IMR-90 (cell line): ENCODE measurements at places on chromosomes 2 and 18. TPM values are rescaled to one million over a fixed set of nuclear protein-coding genes. Genes with fewer than 3 reads are reported as not detected.

- no peak for DNase-seq
Observed at GRCh38 chr2:69731147-69731970, 10.6 kb upstream of the ANXA4 start.

DNA sequence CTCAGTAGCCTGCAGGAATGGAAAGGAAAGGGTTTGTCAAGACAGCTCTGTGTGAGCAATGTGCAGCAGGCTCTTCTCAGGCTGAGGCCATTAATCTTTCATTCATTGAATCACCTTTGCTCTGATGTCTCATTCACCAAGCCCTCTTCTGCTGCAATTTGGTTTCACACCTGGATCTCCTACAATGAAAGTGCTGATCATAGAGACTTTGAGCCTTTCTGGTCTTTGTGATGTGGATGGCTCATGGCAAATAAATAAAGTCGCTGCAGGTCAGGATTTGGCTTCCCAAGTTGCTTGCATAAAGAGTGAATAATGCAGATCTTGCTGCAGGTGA lies 95.8 kb upstream of the SPRED2 start:
- DNase-seq: no peak

GRCh38 chr2:17540093-17540812 lies at the start of gene VSNL1:
Gene VSNL1, plus strand, starts transcription at chr2:17540696. Its CDS starts 51,379 bp downstream, at chr2:17592075.
- DNase-seq: peak; percentile 68

DNA sequence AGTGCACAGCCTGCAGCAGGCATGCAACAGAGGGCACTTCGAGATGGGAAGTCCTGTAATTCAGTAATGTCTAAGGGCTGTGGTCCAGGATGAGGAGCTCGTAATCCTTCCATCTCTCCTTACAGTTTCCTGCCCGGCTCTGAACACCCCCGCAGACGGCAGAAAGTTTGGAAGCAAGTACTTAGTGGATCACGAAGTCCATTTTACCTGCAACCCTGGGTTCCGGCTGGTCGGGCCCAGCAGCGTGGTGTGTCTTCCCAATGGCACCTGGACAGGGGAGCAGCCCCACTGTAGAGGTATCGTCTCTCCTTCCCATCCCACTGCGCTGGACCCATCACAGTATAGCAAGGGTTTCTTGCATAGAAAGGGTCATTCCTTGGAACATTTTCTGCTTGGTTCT lies 26.7 kb downstream of the FBLN7 start:
- no peak for DNase-seq

GRCh38 chr18:64202210-64202836 lies 53.4 kb upstream of the LINC00305 start:
- DNase-seq: no peak

IL36A gene
- not detected in 2 replicates for total RNA-seq

FOXD4L1 gene
- total RNA-seq: not detected in 2 replicates
